ENCODE measurements at places on chromosomes 16 and 17. TPM values are rescaled to one million over a fixed set of nuclear protein-coding genes. Genes with fewer than 3 reads are reported as not detected.

- DNase-seq: no peak
Measured at GRCh38 chr17:80565343-80566053, 20.9 kb downstream of the RPTOR start.

DNA sequence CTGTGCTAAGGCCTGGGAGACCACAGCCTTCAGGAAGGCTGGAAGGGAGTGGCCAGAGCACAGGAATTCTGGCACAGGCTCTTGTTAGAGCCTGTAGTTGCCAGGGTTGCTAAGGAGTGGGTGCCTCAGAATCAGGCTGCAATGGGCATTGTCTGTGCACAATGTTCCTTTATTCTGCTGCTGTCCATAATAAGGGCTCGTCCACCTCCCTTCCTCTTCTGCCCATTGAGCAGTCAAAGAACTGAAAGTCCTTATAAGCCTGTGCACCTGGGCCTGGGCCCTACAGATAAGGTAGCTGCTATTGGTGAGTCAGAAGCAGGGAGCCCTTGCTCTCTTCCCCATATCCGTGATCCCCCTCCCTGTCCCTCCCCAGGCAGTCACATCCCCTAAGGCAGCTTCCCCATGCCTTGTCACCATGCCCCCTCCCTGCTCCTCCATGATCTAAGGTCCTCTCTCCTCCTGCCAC lies 5.4 kb upstream of the CNGB1 start:
- DNase-seq: no peak

DNA sequence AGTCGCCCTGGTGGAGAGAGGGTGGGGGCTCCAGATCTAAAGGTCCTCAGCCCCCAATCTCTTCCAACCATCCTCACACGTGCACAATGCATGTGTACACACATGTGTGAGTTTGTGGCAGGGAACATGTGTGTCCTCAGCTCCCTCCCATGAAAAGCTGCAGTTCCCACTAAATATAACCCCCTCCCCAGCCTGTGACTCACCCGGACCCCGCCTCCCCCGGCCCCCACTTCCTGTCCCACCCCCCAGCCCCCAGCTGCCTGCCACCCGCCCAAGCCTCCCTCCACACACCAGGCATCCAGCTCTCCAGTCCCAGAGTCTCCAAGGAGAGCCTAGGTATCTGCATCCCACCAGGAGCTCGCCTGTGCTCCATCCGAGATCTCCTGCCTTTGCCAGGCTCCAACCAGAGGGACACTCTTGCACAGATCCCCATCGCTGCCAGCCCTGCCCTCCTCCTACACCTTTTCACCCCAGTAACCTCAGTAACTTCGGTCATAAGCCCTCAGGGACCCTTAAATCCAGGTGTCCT lies 3.9 kb downstream of the DLG4 start:
- no peak for DNase-seq

GRCh38 chr17:6437466-6437865 lies 2.5 kb upstream of the AIPL1 start:
- no peak for DNase-seq

GRCh38 chr17:28471531-28472342 lies 1.7 kb upstream of the SLC13A2 start:
- no peak for DNase-seq

GRCh38 chr17:74642995-74643394 lies 19.5 kb upstream of the CD300E start:
- no peak for DNase-seq

DNA sequence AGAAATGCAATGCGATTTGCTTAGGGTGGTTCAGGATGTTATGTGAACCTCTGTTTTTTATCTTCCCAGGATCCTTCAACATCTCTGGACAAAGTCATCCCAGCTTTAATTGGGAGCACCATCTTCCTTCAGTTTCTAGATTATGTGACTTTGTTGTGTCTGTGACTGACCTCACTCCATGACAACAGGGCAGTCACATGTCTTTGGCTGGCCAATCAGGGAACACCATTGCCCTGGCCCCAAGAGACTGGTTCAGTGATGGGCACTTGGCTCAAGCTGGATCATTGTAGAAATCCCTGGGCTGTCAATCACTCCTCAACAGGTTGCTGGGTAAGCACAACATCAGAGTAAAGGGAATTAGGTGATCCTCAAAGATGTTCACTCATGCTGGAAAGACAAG lies 499.7 kb downstream of the XYLT1 start:
- no peak for DNase-seq

- DNase-seq: no peak
Measured at GRCh38 chr17:534071-534691, 180.5 kb downstream of the VPS53 start.

DNA sequence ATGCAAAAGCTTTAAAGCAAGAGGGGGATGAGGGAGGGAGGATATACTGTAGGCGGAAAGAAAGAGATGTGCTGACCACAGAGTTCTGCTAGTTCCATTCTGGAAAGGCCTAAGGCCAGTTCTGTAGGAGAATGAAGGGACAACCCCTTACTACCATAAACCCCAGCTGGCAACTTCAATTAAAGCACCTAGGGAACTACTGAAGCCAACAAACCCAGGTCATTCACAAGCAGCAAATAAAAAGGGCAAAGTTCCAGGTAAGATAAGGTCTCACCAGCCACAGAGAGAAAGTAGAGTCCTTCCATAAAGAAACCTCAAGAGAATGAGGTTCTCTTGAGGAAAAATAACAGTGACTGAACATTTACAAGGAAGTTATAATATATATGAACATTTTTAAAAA lies 12.8 kb downstream of the TERF2 start:
- no peak for DNase-seq

GRCh38 chr16:88754912-88755744 lies 29.9 kb downstream of the PIEZO1 start:
- DNase-seq: no peak

The EME1 gene
- 3.1 TPM for total RNA-seq

The SOST gene
- not detected for total RNA-seq

The FXR2 gene
- total RNA-seq: 32.4 TPM

Data from activated B cell treated with CpG ODN at 0.5 μM for 24 hours (primary cell).